ENCODE measurements at places on chromosomes 6 and 20.

DNA sequence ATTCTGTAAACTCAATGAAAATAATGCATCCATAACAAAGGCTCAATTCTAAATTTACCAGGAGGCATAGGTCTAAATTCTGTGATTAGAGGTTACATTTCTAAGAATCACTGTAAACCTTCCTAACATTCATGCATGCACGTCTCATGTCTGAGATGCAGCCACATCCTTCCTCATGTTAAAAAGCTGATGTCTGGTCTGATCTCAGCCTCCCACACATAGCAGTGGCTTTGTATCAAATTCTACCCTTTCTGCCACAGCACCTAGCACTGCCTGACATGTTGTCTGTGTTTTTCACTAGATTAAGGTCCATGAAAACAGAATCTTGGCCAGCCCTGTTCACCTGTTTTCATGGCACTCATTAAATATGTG, 171.1 kb downstream of the WDR27 start:
- no peak for DNase-seq

- no peak for DNase-seq
These were observed 96.5 kb downstream of the ALDH8A1 start for GRCh38 chr6:134853111-134854055.

GRCh38 chr20:16100767-16101166, 472.5 kb downstream of the KIF16B start:
- DNase-seq = no peak

GRCh38 chr6:37940074-37940847, 120.7 kb downstream of the ZFAND3 start:
- no peak for DNase-seq
